ENCODE measurements at places on chromosomes 13 and 19.
A peak's percentile ranks its signal among the peaks of the same experiment; 100 is the strongest.

DNA sequence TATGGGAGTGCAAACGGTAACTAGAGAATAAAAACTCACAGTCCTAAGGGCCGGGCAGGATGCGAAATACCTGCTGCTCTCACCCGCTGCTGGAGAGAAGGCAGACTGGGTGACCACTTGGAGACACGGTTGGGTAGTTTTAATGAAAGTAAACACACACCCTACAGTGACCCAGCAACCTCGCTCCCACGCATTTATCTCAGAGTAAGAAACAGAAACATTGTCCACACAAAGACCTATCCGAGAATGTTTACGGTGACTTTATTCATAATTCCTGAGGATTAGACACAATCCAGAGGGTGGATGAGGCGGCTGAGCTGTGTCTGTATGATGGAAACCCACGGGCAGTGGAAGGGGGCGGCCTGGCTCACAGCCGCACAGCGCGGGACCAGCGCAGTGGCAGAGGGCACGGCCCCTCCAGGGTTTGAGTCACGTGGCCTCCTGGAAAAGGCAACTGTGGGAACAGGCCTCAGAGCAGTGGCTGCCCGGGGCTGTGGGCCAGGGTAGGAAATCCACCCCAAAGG is 73.5 kb upstream of the C13orf46 start:
- DNase-seq, result no peak

DNA sequence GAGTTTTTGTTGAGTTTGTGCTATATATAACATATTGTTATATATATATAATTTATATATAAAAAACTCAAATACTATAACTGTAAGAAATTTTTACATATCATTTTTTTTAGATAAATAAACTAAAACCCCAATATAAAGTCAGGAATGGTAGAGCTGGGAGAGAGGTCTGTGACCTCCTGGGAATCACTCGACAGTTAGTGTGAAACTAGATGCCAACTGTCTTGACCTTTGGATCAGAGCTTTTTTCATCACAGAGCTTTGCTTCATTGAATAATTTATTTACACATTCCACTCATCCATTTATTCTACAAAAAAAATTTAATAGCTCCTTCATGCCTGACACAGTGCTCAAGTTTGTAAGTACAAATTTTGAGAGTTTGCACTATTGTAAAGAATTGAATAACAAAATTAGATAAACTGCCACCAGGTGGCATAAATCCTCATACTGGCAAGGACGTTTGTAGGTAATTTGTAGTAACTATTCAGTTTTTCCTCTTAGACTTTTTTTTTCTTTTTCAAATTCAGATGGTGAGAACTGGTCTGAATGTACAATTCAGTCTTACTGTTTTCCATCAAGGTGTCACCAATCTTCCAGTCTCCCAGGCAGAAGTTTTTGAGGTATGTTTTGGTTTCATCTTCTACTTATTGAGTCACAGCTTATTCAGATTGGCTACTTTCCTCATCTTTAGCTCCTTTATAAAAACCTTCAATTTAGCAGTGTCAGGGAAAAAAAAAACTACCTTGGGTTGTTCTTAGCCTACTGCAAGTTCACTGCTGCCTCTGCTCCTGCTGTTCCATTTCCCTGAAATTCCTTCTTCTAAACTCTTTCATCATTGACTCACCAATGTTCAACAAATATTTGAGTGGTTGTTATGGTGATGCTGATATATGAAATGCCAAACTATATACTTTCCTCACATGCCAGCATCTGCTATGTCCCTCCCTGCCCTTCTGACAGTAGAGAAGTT is 28.7 kb downstream of the LACC1 start:
- DNase-seq, result no peak

DNA sequence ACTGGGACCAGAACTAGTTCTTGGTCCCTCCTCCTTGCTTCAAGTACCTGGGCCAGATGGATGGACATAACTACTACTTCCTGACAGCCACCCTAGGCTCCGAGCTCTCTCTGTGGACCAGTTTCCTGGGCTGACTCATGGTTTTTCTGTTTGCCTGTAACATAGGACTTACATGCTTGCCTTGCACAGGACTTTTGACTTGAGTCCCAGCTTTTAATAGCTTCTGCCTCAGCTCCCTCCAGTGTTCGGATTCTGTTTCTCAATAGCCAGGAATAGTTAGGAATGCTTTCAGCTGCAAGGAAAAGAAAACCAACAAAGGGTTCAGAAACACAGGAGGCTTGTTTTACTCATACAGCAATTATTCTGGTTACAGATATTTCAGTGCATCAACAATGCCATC is 405.9 kb downstream of the ZNF536 start:
- DNase-seq, result no peak

DNA sequence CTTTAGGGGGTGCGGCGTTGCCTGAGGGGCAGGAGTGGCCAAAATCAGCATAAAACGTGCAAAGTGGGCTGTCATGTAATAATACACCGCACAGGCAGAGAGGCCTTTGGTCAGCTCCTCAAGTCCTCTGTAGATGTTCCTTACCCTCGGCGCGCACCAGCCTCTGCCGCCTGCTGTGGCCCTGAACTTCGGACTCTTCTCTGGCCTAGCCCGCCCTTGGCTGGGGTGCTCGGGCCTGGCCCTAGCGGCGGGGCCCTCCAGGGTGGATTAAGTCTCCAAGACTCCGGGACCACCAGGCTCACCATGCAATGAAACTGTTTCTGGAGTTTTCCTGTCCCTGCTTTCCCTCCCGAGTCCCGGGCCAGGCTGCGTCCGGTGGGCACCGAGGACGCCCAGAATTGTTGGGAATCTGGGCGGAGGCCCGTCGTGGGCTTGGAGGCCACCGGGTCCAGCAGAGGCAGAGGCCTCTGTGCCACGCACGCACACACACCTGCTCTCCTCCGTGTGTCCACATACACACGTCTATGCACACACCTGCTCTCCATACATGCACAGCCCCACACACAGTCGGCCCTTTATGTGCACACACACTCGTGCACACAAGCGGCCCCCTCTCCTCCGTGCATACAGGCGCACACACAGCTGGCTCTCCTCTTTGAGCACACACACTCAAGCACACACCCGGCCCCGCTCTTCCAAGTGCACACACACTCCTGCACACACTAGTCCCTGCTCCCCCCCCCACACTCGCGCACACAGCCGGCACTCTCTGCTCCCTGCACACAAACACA is 1.5 kb upstream of the TFDP1 start:
- no peak for DNase-seq

DNA sequence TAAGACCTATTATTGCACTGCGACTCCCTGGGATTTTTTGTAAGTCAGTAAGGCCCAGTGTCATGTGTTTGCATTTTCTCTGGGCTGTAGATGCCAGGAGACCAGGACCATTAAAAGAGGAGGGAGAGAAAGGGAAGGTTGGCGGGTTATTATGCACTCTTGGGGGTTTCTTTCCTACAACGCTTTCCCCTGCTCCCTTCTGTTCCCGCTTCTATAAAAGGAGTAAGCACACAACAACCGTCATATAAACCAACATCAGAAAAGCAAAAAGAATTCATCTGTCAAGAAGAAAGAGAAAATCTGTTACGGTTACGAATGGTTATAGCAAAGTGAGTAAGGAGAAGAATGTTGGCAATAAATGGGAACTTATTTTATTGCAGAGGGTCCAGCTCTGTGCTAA is 541.8 kb downstream of the IRS2 start:
- DNase-seq, result no peak

GRCh38 chr13:35621989-35622388 is 145.5 kb upstream of the MAB21L1 start:
- DNase-seq, result no peak

GRCh38 chr13:44819245-44819644 is 170.0 kb downstream of the NUFIP1 start:
- DNase-seq, result peak; percentile 1

DNA sequence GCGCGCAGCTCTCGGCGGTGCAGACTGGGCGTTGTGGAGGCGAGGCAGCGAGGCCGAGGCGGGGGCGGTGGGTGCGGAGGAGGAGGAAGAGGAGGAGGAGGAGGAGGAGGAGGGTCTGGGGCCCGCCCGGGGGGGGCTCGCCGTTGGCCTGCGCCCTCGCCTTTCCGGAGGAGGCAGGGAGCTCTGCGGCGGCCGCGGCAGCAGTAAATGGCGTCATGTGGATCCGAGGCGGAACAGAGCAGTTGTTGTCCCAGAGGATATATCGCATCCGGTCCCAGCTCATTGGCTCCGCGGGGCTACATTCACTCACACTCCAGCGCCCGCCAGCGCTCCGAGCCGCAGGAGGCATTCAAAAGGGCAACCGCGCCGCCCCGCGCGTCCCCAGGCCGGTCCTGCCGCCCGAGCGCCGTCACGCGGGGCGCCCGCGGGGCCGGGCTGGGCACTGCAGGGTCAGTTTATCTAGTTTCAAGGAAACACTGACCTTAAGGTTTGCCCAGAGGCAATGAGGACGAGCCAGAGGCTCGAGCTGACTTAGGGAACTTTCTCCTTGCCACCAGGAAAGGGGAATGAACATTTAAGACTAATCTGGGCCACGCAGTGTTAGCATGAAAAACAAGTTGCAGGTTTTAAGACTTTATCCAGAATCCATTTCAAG is at the start of gene SPRY2:
TSS of gene SPRY2 (minus strand) at position 26 of the 655 bp plus-strand sequence. CDS start 3,421 bp downstream, outside the sequence.
- DNase-seq, result peak; percentile 67

DNA sequence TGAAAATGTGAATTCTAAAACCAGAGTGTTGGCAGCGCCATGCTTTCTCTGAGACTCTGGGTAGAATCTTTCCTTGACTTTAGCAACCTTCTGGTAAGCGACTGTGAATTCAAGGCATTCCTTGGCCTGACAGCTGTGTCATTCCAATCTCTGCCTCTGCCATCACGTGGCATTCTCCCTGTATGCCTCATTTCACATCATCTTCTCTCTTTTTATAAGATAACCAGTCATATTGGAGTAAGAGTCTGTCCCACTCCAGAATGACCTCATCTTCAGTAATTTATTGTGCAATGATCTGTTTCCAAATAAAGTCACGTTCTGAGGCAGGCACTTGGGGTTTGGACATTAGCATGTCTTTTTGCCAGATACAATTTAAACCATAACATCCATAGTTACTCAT is 103.4 kb upstream of the POSTN start:
- no peak for DNase-seq

GRCh38 chr13:28717170-28717569 is 1.6 kb downstream of the SLC46A3 start:
- no peak for DNase-seq

GRCh38 chr19:53019684-53020083 is 6.0 kb downstream of the ERVV-1 start:
- no peak for DNase-seq

- DNase-seq, result no peak
These were observed 7.6 kb downstream of the F2RL3 start for GRCh38 chr19:16896146-16897028.

DNA sequence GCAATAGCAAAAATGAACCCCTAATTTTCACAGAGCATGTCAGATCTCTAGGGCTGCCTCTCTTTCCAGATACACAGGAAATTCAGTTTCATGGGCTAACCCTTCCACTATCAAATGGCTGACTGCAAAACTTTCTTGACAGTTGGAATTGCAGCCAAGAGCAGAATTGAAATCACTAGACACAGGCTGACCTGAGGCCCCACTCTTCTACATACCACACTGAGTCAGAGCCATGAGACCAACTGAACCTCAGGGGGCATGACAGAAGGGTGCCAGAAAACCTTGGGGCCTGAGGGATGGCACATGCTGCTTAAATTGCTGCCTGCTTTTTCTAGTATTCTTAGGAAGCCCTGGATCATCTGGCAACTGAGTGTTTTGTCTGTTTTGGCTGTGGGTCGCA is 1.7 kb upstream of the DLEU7 start:
- DNase-seq, result no peak

- no peak for DNase-seq
These were observed 364.6 kb upstream of the SPRY2 start for GRCh38 chr13:80705371-80706163.

DNA sequence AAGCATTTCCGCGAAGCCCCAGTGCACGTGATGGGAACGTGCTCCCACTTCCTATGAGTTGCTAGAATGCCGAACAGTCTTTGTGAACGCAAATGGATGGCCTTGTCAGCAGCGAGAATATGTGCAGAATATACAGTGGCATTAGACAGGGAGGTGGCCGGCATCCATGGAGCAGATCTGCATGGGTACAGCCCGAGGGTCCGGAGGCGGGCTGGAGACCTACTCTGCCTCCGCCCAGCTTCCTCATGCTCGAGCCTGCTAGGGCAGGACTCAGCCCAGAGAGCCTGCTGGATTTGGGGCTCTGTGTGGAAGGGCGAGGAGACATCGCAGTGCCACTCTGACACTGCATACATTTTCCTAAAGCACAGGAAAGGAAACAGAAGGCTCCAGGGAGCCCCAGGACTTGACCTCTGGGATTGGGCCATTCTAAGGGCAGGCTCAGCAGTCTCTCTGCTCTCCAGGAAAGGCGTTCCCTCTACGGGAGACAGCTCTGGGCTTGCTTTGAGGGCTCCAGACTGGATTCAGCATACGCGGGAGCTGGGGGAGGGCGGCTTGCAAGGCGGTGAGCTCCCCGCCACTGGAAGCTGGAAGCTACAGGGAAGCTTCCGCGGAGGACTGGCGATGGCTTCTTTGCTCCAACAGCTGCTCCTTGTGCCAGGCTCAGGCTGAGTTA is 55.9 kb upstream of the UQCRFS1 start:
- DNase-seq, result no peak

GRCh38 chr13:43662976-43663375 is 123.8 kb downstream of the ENOX1 start:
- DNase-seq, result no peak

GRCh38 chr19:37551129-37551993 is 43.2 kb downstream of the ZNF571 start:
- DNase-seq, result no peak

GRCh38 chr13:59531571-59532091 is 632.1 kb downstream of the DIAPH3 start:
- DNase-seq, result peak; percentile 5

GRCh38 chr13:106151056-106151699 is 384.3 kb downstream of the EFNB2 start:
- DNase-seq, result no peak

GRCh38 chr13:30257468-30258099 is 49.8 kb downstream of the KATNAL1 start:
- DNase-seq, result no peak

GRCh38 chr19:29952177-29952576 is 10.1 kb downstream of the URI1 start:
- no peak for DNase-seq

- no peak for DNase-seq
These were observed 574 bp downstream of the CYP2S1 start for GRCh38 chr19:41193430-41194156.

DNA sequence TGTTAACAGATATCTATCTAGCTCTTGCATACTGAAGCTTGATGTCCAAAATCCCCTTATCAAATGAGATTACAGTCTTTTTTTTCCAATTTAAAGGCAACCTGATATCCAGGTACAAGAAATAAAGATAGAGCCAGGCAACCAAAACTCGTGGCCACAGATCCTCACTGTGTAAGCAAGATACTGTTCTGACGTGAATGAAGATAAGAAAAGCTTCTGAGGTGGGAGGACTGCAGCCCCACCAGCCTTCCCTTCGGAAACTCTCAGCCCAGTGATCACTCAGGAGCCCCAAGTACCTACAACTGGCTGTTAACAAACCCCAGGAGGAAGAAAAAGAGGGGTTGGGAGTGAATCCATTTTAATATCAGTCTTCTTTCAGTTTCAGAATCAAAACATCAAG is 191.6 kb downstream of the EFNB2 start:
- DNase-seq, result no peak

- no peak for DNase-seq
These were observed 10.1 kb downstream of the DPY19L3 start for GRCh38 chr19:32415669-32416068.
